Astrocyte (in vitro differentiated cells and primary cell): ENCODE measurements at places on chromosomes 4 and X. TPM values are rescaled to one million over a fixed set of nuclear protein-coding genes. Genes with fewer than 3 reads are reported as not detected.

The PWWP3B gene
- total RNA-seq = 3.1 and 3.3 TPM in 2 replicates

The ATXN3L gene
- not detected in 2 replicates for total RNA-seq

DNA sequence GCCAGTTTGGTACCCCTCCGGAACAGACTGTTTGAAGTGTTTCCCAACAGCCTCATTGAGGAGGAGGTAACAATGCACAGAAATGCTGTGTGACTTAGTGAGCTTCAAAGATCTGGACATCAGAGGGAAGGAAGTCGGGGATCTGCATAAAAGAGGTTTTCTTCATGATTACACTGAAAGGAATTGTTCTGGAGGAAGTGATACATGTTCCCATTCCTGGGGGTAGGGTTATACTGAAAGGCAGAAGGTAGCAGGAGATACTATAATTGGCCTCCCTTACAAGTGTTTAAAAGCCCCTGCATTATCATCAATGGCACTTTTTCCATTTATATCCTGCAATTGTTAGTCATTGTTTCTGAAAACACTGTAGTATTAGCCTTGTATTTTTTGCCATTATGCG lies 94.0 kb upstream of the DKK2 start:
- no peak for DNase-seq

GRCh38 chr4:38738940-38739803 lies 43.6 kb downstream of the TLR10 start:
- DNase-seq = no peak

DNA sequence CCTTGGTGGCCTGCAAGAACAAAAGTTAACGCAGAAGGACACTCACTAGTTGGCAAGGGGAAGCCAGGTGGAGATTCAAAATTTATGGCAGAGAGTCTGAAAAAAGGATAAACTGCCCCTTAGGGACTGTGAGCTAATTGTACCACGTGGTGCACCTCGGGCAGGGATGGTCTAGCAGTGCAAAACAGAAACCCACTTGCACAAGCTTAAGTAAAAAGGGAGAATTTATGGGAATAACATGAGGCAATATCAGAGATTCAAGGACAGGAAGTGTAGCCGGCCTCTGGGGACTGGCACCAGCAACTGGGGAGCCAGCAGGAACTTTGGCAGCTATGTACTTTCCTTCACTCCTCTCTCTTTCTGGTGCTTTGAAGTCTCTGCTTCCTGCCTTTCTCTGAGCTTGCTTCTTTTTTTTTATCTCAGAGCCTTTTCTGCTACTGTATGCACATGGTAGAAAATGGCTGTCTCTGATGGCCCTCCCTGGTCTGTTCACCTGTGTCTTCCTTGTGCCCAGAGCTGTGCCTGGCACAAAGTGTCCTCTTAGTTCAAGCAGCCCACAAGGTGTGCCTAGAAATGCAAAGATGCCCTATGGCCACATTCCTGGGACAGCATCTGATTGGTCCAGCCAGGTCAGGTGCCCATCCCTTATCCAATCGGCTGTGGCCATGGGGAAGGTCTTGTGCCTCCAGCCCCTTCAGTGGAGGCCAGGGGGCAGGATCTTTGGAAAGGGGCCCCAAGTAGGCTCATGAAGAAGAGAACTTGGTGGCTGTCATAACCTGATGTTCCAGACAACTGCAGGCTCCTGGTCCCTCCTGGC lies 114.8 kb upstream of the ATP6AP2 start:
- DNase-seq = no peak

DNA sequence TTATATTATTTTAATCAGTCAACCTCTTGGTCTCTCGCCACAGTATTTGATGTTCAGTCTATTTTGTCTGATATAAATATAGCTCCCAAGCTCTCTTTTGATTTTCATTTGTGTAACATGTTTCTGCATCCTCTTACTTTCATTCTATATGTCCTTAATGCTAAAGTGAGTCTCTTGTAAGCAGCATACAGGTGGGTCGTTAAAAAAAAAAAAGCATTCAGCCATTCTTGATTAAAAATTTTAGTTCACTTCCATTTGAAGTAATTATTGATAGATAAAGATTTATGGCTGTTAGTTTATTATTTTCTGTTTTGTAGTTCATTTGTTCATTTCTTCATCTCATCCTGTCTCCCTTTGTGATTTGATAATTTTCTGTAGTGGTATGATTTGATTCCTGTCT lies 229.1 kb downstream of the GUCY2F start:
- DNase-seq = no peak

GRCh38 chrX:123698979-123699520 lies 33.8 kb downstream of the THOC2 start:
- no peak for DNase-seq

DNA sequence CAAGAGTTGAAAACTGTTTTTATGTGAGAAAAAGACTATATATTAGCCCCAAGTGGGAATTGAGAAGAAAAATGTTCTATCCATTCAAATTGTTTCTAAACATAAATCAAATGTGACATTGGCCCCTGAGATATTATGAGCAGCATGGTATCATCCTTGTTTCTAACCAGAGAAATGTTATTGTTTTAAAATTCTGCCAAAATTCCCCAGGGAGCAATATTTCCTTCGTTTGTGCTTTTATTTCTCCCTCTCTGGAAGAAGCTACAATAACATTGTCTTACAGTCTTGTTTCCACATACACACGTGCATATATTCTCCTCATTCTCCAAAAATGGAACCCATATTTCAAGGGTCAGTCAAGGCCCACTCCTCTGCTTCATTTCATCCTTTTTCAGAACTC lies 46.7 kb downstream of the MAGEB17 start:
- DNase-seq = no peak

GRCh38 chr4:133151691-133152329 lies 2.7 kb downstream of the PCDH10 start:
- peak; percentile 48 for DNase-seq

- no peak for DNase-seq
Observed at GRCh38 chr4:83821493-83821892, 285.6 kb downstream of the GPAT3 start.

- DNase-seq = no peak
Observed at GRCh38 chr4:76800902-76801301, 97.0 kb downstream of the SOWAHB start.

The VCX3B gene
- total RNA-seq = not detected in 2 replicates

DNA sequence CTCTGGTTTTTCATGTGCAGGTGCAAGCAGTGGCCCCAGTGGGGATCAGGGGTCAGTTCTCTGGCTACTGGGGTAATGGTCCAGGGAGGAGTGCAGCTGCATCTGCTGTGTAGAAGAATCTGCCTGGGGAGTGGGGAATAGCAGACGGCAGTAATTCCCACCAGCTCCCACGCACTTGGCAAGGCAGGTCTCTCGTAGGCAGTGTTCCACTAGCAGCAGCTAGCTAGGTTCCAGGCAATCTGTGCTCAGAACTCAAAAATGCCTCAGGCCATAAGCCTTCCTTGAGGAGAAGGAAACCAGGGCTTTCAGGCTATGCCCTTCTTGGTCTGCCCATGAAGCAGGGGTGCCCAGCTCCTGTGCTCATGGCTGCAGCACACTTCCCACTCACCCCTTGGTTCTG lies 38.8 kb downstream of the DCLK2 start:
- peak; percentile 77 for DNase-seq

GRCh38 chrX:45775468-45775867 lies 574.8 kb upstream of the DIPK2B start:
- DNase-seq = peak; percentile 79

DNA sequence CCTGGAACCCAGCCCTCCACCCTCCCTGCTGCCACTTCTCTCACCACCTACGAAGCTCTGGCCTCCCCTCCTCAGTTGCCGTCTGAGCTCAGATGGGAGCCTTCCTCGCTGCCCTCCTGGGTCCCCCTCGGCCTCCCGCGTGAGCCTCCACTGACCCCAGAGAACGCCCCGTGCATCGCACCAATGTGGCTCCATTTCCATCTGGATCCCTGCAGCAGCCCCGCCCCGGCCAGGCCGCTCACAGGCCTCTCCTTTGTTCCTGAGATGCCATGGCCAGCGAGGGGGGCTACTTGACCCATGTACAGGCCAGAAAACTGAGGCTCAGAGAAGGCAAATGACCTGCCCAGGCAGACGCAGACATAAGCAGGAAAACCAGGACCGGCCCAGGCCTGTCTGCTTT lies 242.4 kb upstream of the PSAPL1 start:
- no peak for DNase-seq

The MAGEA6 gene
- 0.70 and 0.89 TPM in 2 replicates for total RNA-seq

DNA sequence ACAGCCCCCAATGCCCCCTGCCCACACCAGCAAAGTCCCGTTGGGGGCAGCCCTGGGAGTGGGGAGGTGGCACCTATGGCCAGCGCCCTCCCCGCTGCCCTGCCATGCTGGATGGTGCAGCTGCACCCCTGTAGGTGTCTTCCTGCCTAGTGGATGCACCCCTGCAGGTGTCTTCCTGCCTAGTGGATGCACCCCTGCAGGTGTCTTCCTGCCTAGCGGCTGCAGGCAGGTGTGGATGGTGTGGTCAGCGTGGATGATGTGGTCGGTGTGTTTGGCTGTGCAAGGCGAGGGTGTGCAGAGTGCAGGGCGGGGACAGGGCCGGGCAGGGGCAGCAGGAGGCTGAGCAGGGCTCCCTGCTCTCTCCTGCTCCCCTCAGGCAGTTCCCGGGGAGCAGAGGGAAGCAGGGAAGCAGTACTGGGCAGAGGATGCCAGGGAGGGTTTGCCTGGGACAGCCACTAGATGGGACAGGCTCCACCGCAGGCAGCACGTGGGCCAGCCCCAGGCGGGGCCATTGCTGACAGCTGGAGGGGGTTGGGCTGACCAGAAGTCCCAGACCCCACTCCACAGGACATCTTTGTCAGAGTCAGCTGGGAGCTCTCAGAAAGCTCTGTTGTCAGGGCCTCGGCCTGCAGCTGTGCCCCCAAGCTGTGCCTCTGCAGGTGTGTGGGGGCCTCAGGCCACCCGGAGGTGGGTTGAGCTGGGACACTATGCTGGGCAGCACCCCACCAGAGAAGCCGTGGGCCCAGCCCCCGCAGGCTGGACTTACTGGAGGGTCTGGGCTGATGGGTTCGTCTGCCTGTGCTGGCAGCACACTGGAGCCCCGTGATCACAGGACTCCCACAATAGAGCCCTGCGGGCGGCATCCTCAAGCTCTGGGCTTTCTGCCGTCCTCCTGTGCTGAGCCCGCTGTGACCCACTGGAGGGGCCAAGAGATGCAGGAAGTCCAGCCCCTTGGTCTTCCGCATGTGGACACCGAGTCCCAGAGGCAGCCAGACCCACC lies 23.7 kb downstream of the DOK7 start:
- no peak for DNase-seq

GRCh38 chr4:107870916-107871786 lies 46.4 kb downstream of the SGMS2 start:
- peak; percentile 41 for DNase-seq

- DNase-seq = no peak
Observed at GRCh38 chr4:112861691-112862674, 187.5 kb upstream of the ANK2 start.

DNA sequence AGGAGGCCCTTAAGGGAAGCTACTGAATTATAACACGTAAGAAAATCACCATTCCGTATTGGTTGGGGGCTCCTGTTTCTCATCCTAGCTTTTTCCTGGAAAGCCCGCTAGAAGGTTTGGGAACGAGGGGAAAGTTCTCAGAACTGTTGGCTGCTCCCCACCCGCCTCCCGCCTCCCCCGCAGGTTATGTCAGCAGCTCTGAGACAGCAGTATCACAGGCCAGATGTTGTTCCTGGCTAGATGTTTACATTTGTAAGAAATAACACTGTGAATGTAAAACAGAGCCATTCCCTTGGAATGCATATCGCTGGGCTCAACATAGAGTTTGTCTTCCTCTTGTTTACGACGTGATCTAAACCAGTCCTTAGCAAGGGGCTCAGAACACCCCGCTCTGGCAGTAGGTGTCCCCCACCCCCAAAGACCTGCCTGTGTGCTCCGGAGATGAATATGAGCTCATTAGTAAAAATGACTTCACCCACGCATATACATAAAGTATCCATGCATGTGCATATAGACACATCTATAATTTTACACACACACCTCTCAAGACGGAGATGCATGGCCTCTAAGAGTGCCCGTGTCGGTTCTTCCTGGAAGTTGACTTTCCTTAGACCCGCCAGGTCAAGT lies 6.9 kb upstream of the MSANTD1 start:
- DNase-seq = no peak

The EPGN gene
- 0.54 and 0.77 TPM in 2 replicates for total RNA-seq

The MEPE gene
- total RNA-seq = not detected in 2 replicates

DNA sequence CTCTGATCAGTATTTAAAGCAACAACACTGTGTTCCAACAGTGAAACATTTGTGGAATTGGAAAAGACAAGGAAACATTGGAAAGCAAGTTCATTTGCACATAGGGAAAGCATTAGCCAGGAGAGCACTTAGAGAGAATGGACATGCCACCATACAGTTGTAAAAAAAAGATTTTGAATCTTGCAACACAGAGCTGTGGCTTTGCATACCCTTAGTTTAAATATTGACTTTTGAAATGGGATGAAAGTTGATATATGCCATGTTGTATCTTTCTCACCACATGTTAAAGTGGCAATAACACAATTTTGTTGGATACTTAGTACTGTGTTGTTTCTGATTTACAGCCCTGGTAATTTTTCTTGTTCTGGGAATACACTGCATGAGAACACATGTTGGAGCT lies 208.1 kb downstream of the BMPR1B start:
- DNase-seq = no peak

The HMGN5 gene
- total RNA-seq = 3.9 and 5.0 TPM in 2 replicates

GRCh38 chrX:104112326-104112951 lies at the start of gene ZCCHC18:
Gene ZCCHC18 (plus strand): TSS chrX:104112523. CDS start chrX:104114112, 1,589 bp downstream.
- DNase-seq = peak; percentile 66

- DNase-seq = peak; percentile 59
Observed at GRCh38 chr4:7939377-7940108, at the start of gene AFAP1. Gene AFAP1 (minus strand): TSS chr4:7939861. CDS start chr4:7872078, 67,783 bp downstream.

DNA sequence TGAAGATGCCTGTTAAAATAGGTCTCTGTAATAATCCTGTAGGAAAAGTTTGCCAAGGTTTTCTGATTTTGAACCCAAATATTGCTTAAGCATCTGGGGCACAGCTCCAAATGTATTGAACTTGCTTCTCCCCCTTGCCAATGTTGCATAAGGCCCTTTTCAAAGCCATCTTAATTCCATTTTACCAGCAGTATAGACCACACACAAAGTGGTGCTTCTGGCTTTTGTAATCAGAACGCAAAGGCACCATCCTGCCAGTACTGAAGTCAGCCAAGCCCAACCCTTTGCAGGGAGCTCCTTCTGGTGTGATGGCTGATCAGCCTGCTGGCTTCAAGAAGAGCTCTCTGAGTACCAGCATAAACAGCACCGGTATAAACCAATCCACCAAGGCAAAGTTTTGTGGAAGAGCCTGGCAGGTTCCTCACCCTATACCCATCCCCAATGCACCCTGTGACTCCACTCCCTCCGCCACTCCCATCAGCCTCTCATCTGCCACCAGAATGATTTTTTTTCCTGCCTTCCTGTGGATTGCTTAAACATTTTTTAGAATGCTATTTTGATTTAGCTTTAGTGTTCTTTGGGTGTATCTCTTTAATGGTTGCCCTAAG lies 39.2 kb upstream of the USP9X start:
- DNase-seq = peak; percentile 9

- peak; percentile 94 for DNase-seq
Observed at GRCh38 chr4:123480706-123481418, 84.3 kb downstream of the SPRY1 start.

The MTMR8 gene
- total RNA-seq = 0.89 and 1.6 TPM in 2 replicates

The JAKMIP1 gene
- total RNA-seq = 0.50 and 0.79 TPM in 2 replicates

DNA sequence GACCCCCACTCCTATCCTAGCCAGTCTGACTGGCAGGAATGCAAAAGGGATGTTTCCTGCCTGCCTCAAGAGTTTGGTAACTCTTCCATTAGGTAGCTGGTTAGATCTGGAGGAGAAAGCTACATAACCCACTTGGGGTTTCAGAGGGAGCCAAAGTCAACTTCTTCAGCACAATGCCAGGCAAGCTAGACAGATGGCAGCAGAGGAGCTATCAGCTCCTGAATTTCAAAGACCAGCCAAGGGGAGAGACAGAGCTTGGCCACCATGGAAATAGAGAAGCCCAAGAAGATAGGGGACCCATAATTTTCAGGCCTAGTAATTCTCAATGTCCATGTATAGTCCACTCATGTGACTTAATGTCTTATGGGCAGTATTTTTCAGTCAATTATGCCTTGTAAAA lies 56.4 kb downstream of the PGRMC1 start:
- DNase-seq = no peak
